T-helper 17 cell (primary cell): ENCODE measurements at places on chromosomes 2 and 18.

GRCh38 chr2:55033076-55033742 lies 17.0 kb downstream of the RTN4 start:
- DNase-seq = no peak

DNA sequence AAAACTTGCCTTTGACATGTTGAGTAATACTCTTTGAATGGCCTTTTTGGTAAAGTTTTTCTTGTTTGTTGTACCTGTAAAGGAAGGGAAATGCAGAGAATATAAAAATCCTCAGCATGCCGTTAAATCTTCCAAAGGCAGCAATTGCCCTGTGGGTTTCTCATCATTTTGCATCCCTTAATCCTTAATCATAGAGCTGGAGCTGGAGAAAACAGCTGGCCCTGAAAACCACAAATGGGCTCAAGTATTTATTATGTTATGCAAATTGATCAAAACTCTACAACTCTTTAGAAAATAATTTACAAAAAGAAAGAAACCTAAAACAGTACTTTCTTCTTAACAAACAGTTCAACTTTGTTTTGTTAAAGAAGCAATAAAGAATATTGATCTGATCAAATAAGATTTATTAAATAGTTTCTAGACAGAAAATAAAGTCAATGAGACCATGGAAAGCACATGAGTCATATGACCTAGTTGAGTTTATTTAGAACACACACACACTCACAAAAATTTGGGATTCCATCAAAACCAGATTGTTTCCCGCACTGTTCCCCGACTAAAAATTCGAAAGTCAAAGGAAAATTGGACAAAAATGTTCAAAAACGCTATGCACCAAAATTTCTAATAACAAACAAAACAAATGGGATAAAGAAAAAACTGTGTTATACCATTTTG lies 309.0 kb downstream of the GULP1 start:
- DNase-seq = no peak

DNA sequence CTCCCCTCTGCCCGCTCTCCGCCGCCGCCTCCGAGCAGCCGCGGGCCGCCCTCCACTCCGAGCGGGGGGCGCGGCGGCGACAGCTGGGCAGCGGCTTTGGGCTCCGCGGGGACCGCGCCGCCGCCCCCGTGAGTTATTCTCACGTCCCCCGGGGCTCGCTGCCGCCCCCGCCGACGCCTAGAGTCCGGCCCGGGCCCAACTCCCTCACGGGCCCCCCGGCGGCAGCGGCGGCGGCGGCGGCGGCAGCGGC lies 645 bp downstream of the MIB1 start:
- DNase-seq = no peak

GRCh38 chr2:175251425-175252041 lies 70.0 kb upstream of the ATP5MC3 start:
- no peak for DNase-seq

DNA sequence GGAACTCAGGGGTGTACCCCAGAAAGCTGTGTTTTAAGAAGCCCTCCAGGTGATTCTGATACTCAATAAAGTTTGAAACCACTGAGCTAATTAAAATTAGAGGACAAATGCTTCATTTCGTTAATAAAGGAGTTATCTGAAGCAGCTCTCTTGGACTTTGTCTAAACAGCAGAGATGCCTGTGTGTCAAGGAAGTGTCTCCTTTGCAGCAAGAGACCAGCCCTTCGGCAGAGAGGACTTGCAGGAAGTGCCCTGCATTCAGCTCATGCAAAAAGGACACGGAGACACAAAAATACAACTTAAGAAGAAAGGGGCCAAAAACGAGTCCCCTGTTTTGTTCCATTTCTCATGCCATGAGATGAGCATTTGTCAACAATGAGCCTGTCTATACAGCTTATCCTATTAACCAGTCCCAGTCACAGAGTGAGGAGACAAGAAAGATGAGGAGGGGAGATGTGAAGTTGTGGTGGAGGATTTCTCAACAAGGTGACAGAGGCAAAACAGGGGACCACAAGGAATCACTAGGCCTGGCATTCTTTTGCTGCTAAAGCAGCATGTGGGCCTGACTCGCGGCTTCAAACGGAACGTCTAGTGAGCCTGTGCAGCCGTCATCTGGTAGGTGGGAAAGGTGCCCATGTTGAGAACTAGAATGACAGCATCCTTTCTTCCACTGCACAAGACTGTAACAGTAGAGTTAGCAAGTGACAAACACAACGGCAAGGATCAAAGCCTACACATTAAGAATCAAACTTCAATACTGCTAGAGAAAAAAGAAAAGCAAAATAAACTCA lies 152.3 kb downstream of the ANTXR1 start:
- DNase-seq = no peak
